ENCODE measurements at places on chromosomes 2 and 18.

DNA sequence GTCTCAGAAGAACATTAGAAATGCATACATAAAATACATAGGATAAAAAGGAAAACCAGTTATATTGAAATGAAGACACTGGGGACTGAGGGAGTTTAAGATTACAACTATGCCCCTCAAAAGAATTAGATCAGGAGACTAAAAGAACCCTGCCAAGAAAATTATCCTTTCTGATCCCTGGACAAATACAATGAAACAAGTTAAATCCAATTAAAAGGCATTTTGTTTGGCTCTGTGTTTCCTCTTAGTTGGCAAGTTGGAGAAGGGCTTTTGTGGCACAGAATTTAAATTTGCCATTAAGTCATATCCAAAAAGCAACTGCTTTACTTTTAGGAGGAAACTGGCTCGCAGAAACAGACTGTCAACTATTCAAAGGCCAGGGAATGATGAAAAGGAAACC is 99.1 kb upstream of the CD302 start:
- no peak for DNase-seq

- no peak for DNase-seq
Measured at GRCh38 chr2:39618736-39619135, 47.0 kb upstream of the TMEM178A start.

GRCh38 chr2:28528206-28528605 is 32.3 kb downstream of the PLB1 start:
- no peak for DNase-seq

GRCh38 chr2:201191132-201191875 is 8.4 kb downstream of the CASP10 start:
- DNase-seq, result no peak

GRCh38 chr2:205556357-205556756 is 125.9 kb upstream of the NRP2 start:
- no peak for DNase-seq

DNA sequence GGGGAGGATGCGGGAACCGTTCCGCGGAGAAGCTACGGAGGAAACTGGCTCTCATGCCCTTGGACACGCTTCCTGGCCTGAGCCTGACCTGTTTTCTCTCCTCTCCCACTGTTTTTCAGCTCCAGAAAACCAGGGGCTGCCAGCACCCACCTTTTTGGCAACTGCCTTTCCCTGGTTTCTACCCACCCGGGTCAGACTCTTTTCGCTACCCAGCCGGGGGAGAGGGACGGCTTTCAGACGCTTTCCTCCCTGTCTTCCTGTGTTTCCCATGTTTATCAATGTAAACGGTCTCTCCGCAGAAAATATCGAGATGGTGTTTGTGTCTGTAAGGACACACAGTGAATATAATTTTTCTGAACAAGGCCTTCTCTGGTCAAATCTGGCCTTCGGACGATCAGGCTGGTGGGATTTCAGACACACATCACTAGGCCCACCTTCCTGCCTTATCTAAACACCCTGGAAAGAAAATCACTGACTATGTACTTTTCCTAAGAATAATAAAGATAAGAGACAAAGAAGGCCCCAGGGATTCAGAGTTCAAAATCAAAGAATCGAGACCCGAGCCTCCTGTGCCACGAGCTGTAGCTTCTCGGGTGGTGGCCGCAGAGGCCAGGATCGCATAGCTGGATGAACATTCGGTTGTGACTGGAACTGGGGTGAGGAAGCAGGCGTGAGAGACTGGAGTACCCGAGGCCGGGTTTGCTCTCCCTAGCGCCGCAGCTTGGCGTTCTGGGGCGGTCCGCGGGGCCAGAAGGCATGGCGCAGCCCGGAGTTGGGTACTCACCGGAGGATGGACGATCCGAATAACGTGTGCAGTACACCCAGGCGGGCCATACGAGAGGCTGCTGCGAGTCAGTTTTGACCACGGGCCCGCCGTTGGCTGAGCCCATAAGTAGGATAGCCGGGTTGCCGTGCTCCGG is 1.7 kb downstream of the EN1 start:
- DNase-seq, result no peak

GRCh38 chr2:148861367-148861766 is 13.7 kb upstream of the KIF5C start:
- no peak for DNase-seq

GRCh38 chr2:119565481-119565880 is 21.2 kb downstream of the CFAP221 start:
- no peak for DNase-seq

DNA sequence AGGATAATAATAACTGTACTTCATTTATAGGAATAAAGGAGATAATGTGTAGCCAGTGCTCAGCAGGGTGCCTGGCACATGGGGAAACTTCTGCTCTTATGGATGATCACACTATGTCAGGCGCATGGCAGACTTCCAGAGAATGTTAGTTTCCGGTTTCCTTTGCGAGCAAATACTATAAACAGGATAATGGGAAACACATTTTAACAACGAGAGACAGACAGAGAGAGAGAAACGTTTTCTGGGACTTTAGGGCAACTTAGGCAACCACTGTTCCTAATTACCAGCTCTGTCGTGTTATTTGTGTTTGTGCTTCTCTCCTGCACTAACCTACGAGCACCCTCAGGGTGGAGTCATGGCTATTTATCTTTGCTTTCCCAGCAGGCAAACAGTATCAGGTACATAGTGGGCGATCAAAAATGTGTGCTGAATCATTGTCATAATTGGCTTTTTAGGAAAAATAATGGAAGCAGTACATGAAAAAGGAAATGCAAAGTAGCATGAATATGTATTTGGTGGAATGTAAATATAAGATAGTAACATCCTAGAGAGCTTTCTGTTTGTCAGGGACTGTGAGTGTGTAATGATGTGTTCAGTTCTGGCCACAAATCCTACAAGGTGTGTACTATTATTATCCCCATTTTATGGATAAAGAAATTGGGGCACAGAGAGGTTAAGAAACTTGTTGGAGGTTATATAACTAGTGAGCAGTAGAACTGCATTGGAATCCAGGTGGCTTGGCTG is 36.8 kb upstream of the IGFBP2 start:
- no peak for DNase-seq

DNA sequence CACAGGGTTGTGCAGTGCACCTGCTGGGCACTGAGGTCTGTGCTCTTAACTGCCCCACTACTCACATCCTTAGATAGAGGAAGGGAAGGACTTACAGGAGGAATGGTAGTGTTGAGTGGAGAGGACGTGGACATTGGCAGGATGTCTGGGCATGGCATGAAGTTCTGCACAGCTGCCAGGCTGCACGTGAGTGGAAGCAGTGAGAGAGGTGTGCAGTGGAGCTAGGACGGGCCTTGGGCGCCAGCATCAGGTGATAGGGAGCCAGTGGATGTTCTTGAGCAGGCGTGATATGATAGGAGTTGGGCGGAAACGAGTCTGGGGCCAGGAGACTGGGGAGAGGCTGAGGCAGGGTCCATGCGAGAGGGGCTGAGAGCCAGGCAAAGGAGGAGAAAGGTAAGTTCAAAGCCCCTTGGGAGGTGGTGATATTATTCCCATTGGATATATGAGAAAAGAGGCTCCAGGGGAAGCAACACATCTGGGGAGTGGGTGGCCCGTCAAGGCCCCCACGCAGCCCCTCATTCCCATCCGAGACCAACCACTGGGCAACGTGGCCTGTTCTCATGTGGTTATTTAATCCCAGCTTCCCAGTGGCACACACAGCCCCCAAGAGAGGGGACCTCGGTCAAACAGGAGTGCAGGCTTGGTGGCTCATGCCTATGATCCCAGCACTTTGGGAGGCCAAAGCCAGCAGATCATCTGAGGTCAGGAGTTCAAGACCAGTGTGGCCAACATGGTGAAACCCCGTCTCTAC is 45.7 kb upstream of the SNED1 start:
- DNase-seq, result no peak

DNA sequence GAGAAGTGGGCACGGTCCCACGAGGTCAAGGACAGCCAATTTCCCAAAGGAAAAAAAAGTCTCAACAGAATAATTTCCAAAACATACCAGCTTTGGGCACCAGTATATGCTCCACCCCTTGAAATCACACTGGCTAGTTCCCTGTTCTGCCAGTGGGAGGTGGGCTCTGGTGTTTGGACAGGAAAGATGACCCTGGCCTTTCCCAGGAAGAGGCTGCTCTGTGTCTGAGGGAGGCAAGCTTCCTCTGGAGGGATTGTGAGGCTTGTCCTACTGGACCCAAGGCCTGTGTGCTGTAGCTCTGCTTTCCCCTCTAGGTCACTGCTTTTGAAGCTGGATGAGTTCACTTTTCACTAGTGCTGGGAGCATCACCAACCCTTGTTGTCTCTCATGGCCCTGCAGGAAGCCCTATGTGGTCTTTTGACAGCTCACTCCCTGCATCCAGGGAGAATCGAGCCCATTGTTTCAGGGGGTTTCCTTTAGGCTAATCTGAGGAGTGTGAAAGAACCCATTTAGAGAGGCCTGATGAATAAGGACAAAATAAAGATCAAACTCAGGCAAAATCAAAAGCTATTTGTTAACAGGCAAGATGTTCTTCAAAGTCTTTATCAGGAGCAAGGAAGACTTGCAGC is 36.3 kb downstream of the CXCR4 start:
- DNase-seq, result no peak

DNA sequence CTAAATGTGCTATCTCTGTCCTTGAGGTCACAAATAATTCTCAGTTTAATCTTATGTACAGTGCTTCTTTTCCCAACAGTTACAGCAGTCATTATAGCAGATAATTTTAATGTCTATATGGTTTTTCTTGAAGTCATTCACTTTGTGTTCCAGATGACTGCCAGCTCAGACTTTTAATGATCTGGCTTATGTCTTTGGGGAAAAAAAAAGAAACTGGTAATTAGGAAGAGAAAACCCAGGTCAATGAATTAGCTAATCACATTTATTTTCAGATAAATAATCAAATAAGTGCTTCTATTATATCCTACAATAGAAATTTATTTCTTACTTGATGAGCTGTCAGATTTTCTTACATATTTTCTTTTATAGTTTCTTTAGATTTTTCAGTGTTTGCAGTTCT is 96.0 kb downstream of the COMMD1 start:
- no peak for DNase-seq

DNA sequence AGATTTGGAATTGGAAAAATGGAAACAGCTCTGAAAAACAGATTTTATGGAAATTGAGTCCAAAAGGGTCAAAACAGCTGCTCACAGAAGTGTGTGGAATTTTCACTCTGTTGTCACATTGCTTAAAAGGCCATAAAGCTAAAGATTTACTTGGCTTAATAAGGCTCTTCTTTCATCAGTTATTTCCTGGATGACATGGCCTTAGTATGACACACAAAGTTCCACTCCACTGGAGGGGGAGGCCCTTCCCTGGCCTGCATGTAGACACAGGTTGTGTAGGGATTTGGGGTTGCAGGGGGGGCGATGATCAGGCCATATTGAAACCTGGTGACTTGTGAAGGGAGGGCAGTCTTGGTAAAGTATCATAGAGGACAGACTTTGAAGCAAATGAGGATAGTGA is 34.0 kb downstream of the TMEM185B start:
- no peak for DNase-seq

DNA sequence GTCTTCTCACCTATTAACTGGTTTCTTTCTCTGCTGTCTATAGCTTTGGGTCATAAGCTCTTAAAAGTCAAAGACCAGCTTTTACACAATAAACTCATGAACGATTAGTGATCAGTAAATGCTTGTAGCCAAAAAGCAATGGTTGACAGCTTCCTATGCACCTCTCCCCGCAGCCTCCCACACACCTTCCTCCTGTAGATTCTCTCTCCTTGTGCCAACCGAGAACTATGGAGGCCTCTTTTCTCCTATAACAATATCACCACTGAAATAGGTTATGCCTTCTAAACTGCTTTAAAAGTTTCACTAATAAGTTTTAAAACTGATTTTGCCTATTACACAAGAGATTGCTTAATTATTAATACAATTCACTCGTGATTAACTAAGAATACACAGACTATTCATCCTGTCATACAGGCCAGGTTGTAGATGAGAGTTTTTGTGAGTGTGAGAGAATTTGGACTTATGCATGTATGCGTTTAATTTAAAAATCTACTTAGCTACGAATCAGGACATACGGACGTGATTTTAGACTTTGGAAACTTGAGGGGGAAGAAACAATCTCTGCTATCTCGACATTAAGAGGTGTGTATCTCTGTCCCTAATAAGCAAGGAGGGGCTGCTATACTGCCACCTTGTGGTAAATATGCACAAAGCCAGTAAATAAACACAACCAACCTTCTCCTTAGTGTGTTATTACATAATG is 229.1 kb upstream of the RBBP8 start:
- no peak for DNase-seq

- DNase-seq, result no peak
Measured at GRCh38 chr2:43074052-43074451, 152.4 kb downstream of the ZFP36L2 start.

- no peak for DNase-seq
Measured at GRCh38 chr18:34697233-34697632, 12.9 kb upstream of the DTNA start.

DNA sequence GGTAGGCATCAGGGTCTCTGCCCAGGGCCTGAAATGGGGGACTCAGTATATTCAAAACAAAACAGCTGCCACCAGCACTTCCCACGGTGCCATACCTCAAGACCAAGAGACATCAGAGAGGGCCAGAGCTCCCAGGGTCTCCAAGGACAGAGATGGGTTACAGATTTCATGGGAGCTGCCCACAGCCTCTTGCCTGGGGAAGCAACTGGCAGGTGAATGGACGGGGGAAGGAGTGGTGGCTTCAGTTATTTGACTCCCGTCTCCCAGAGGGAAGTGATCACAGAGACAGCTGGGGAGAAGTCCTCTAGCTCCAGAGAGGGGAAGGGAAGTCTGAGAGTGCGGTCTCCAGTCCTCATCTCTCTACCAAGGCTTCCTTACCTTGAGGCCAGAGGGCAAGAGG is 15.8 kb upstream of the SFXN5 start:
- DNase-seq, result no peak

DNA sequence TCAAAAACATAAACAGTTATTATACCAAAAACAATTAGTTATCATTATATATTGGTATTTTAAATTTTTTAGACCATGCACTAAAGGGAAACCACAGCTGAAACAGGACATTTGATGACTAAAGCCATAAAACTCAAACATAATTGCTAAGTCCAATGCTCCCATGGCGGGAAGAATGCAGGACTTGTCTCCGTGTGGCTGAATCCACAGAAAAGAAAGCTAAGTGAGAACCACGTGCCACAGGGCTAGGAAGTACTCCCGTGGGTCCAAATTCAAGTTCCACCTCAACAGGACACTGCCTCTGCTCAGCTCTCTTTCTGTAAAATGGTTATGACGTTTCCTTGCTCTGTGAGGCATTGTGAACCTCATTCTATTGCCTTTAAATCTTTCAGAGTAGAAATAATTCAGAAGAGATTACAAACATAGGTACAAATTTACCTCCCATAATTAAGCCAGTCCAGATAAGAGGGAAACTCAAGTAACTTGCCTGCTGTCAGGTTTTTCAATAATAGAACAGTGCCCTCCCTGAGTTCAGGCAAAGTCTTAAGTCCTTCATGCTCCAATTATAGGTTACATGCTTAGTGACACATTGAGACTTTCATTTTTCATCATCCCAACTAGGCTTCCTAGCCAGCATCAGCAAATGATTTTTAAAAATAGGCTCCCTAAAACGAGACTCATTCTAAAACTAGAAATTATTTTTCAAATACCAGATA is 36.7 kb downstream of the FTCDNL1 start:
- DNase-seq, result no peak

GRCh38 chr2:30514848-30515435 is 67.9 kb downstream of the LCLAT1 start:
- DNase-seq, result no peak

GRCh38 chr2:150878356-150878755 is 383.3 kb downstream of the RBM43 start:
- DNase-seq, result no peak

- DNase-seq, result no peak
Measured at GRCh38 chr2:62803961-62804360, 98.4 kb downstream of the EHBP1 start.

GRCh38 chr2:127531221-127531648 is 4.2 kb upstream of the MYO7B start:
- no peak for DNase-seq

- DNase-seq, result no peak
Measured at GRCh38 chr18:76134628-76135027, 360.4 kb downstream of the ZNF516 start.
